ENCODE measurements at places on chromosomes 11 and 22.

- no peak for DNase-seq
Measured at GRCh38 chr22:37178350-37179125, 9.5 kb downstream of the C1QTNF6 start.

DNA sequence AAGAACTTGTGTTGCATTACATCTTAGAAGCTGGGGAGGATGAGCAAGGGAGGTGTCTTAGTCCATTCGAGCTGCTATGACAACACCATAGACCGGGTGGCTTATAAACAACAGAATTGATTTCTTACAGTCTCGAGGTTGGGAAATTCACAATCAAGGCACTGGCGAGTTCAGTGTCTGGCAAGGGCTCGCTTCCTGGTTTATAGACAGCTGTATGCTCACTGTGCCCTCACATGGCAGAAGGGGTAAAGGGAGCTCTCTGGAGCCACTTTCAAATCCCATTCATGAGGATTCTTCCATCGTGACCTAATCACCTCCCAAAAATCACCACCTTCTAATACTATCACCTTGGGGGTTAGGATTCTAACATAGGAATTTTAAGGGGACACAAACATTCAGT, 150.0 kb upstream of the NECTIN1 start:
- no peak for DNase-seq

DNA sequence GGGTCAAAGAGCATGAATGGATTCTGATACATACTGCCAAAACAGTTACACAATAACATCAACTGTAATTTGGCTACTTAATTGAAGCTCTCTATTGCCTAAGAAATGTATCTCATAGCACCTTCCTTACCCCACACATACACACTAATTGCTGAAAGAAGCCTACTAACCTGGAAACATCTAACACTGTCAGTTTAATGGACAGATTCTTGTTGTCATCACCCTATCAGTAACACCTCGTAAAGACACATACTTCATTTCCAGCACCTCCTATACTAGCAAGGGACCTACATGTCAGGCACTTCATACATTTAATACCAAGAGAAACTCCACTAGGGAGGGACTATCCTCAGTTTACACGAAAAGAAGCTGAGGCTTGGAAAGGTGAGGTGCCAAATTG, 9.9 kb downstream of the NAP1L4 start:
- no peak for DNase-seq

GRCh38 chr11:61682906-61683675, 2.9 kb downstream of the DAGLA start:
- no peak for DNase-seq

DNA sequence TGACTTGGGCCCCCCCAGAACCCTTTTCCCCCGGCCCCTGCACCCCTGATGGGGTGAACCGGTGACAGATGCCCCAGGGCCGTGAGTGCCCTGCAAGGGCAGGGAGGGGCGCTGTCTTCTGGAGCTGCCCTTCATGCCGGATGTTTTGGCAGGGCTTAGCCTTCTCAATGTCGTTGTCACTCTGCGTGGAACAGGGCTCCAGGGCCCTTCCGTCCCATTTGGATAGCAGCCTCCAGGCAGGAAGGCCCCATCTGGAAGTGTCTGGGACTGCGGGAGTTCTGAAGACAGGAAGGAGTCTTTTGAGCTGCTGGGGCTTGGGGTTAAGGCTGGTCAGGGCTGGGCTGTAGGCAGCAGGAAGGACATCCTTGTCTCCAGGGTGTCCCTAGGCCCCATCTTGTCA, 4.6 kb downstream of the FRMD8 start:
- no peak for DNase-seq

DNA sequence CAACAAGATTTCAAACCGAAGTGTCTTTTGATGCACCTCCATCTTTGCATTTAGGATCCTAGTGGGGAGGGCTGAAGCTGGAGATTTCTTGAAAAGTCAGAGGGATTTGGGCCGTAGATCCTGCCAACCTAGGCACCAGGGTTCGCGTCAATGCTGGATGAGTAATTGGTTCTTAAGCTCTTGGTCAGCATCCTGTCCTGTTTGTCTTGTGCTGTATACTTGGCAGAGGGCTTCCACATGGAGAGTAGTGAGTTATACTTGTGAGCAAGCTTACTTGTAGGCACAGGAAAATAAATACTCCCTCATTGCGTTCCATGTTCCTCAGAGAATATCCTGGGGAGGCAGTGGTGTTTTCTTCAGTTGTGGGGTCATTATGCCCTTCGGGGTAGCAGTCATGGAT, 12.6 kb downstream of the INSC start:
- DNase-seq = no peak

- no peak for DNase-seq
Measured at GRCh38 chr11:68657021-68657780, 27.1 kb upstream of the GAL start.

- no peak for DNase-seq
Measured at GRCh38 chr11:27124514-27125264, 84.1 kb downstream of the BBOX1 start.
